ENCODE measurements at places on chromosomes 3 and 15.

- DNase-seq, result no peak
Observed at GRCh38 chr3:125261031-125261430, 48.5 kb upstream of the SLC12A8 start.

- no peak for DNase-seq
Observed at GRCh38 chr3:123025642-123026521, 1.7 kb downstream of the SEMA5B start.

DNA sequence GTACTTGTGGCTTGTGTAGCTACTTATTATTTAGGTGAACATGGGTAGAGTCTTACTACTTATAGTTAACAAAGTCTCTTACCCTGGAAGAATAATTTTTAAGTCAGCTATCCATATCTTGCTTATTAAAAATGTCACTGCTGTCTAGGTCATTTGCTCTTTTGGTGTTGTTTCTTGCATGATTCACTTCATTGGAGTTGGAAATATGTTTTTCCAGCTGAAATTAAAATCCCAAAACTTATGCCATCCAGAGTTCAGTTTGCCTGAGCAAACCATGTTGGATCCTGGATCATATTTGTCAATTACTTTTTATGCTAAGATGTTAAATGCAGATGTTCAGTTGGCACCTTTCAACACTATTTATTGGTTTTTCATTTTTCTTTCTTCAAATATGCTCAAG lies 421.0 kb upstream of the RBMS3 start:
- DNase-seq, result no peak

DNA sequence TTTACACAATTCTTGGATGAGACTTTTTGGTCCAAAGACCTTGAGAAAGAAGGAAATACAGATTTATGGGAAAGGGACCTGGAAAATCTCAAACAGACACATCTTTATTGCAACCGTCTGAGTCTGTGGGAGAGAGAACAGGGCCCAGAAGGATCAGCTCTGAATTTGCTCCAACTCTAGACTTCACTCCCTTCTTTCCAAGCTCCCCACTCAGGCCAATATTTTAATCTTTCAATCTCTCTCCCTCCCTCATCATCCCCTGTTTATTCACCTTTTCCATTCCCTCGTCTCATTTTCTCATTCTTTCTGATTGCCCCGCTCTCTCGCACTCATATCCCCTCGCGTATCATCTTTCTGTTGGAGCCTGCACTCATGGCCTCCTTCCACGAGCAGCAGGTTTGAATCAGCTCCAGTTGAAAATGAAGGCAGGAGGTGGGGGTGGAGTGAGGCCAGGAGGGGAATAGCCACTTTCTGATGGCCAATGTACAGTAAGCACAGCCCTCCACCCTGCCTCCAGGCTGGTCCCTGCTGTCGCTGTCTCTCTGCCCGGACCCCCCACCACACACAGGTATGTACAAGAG lies 63.6 kb upstream of the BOC start:
- DNase-seq, result no peak

DNA sequence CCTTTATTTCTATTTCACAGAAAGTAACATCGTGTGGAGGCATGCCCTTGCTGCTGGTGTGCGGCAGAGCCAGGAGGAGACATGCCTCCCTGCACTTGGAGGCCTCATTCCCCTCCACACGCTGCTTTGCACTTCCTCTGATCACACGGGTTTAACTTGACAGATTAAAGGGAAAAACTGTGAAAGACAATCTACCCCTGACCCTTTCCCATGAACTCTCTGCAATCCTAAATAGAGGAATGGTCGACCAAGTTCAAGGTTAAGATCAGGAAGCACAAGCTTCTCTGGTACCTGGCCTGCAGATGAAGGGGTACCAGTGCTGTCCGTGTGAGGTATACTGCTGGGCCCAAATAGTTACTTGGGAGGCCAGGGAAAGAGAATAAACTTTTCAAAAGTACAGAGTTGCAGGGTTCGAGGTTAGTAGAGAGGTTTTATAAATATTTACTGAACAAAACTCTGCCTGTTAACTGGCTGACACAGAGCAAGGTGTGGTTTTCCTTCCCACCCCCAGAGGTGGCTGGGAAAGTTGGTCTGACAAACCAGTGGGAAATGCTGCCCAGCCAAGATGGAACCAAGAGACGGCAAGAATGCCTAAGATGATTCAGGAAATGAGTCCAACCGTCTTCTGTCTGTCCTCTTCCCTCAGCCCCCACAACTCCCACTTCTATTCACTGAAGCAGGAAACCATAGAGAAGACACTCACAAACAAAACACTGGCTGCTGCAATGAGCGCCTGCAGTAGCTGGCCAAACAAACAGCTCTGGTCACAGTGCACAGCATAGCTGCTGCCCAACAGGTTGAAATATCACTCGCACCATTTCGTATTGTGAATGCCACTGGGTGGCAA lies 79.6 kb downstream of the IGF2BP2 start:
- DNase-seq, result no peak

- DNase-seq, result no peak
Observed at GRCh38 chr3:154898443-154898842, 181.7 kb upstream of the MME start.

GRCh38 chr15:43821505-43821904 lies 3.0 kb downstream of the MFAP1 start:
- no peak for DNase-seq

DNA sequence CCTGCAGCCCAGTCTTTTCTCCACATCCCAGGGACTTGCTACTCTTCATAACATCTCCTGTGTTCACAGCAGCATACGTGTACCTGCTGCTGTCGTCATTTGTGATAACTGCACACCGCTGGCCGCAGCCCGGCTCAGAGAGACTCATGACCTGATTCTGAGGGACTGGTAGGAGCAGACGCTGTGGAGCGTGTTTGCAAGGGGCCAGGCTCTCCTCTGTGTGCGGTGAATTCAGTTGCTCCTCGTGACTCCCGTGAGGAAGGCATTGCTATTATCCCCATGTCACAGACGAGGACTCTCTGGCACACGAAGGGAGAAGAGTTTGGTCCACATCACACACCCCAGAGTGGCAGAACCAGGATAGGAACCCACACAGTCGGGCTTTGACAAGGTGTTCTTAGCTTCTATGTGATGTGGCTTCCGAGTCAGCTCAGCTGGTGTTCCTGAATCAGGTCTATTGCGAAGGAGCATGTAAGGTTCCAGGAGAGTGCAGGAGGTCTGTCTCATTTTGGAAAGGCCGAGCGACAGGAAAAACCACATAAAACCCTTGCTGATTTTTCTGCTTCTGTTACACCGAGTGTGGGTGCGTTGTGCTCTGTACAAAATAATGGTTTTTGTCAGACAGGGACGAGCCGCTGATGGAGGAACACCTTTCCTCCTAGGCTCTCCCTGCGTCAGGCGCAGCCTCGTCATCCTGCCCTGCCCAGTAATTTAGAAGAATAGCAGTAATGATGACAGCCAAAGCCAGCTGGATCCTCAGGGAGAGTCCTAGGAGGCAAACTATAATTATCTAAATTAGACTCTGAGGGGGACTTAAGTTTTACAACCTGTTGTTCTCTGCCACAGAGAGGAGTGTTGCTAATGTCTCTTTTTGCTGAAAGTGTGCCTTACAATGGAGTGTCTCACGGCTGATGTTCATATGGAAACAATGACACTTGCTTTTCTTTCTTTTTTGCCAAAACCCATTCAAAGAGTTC lies 157.5 kb upstream of the RGMA start:
- no peak for DNase-seq

- DNase-seq, result no peak
Observed at GRCh38 chr15:77358545-77359240, 61.2 kb downstream of the PEAK1 start.

DNA sequence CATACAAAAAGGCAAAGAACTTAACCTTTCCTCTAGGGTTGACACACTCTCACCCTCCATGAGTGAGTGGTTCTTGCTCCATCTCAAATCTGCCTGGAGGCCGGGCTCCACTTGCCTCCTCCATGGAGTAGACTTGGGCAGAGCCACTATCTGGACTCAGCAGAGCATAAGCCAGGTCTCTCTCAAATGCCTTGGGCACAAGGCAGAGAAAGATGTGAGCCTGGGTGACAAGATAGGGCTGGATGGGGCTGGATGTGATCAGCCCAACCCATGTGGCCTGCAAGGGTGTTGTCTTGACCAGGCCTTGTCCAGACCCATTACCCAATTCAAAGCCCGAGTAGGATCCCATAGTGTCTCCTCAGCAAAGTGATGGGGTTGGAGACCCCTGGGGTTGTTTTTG lies 4.2 kb upstream of the RPL29 start:
- no peak for DNase-seq

DNA sequence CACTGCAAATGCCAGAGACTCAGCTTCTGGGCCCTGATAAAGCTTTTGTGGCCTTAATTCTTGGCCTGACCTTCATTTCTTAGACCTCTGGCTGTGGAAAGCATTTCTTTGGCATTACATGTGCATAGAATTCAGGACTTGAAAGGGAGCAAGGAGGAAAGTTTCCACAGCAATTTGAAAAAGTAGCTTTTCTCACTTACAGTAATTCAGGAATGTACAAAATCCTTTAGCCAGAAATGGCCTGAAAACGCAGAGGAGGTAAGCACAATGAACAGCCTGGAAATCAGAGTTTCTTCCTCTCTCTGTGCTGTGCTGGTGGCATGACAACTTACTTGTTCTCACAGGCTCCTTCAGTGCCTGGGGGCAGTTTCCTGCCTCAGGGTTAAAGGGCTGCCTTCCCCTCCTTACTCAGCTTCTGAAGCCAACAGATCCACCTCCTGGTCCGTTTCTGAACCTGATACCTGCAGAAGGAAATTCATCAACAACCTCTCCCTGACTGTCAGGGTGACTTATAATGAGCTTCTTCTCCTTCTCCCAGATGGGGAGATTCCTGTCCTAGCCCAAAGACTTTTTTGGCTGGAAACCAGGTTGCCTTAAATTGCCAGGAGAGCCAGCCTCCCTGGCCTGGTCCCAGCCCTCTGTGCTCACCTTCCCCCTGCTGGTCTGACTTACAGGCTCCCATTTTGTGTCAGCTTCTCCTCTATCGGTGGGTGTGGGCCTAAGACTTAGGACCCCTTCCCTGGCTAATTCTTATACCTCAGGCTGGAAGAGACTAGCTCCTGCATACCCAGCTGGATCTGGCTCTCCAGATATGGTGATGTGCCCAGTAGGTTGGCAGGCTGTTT lies 102.3 kb downstream of the MYRIP start:
- DNase-seq, result no peak

DNA sequence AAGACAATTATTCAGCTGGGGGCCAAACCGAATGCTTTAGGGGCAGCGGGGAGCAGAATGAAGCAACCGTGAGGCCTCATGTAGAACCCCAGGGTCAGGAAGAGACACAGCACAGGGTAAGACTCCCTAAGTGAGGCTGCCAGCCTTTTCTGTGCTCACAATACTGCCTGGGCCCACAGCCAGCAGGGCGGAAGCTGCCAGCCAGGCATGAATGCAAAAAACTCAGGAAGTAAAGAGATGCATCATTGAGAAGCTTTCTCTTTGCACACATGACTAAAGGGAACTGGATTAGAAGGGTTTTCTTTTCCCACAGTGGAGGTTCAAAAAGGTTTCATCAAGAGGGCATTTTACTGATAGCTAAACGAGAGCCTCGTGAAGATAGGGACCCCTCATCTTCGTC lies 33.3 kb downstream of the CA12 start:
- DNase-seq, result no peak

DNA sequence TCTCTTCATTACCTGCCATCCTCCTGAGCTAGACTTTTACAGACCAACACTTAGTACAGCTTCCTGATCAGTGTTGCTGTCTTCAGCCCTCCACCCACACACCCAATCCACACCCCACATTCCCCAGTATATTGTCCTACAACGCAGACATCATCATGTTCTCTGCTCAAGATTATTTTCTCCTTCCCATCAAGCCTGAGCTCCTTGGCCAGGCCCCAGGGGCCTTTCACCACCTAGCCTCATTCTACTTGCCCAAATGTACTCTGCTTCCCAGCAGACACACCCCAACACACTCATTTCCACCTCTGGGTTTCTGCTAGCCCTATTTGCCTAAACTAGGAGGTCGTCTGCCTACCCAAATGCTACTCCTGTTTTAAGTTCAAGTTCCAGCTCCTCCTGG lies 37.0 kb downstream of the DAPK2 start:
- DNase-seq, result no peak

GRCh38 chr3:106533788-106534160 lies 665.0 kb upstream of the CBLB start:
- no peak for DNase-seq

DNA sequence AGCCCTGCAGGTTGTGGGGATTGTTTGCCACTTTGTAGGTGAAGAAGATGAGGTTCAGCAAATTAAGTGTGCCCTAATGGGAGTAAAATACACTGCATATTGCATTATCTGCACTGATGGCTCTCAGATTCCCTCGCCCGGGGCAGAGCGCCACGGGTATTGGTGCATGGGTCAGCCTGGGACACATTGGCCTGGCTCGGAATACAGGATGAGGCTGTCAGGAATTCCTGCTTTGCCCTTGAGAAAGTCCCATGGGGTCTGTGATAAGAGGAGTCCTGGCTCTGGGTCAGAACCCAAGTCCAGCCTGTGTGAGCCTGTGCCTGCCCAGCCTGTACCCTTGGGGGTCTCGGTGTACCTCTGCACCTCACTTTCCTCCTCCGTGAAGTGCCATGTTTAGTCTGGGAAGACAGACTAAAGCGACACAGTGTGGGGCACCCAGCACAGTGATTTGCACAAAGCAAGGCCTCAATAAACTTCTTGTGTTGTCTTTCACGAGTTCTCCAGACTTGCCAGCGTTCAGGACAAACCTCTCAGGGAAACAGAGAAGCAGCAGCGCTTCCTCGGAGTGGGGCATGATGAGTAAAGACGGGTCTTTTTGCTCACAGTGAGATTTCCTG lies 107.6 kb downstream of the LRRK1 start:
- no peak for DNase-seq

- no peak for DNase-seq
Observed at GRCh38 chr3:28564211-28564610, 215.6 kb upstream of the AZI2 start.

DNA sequence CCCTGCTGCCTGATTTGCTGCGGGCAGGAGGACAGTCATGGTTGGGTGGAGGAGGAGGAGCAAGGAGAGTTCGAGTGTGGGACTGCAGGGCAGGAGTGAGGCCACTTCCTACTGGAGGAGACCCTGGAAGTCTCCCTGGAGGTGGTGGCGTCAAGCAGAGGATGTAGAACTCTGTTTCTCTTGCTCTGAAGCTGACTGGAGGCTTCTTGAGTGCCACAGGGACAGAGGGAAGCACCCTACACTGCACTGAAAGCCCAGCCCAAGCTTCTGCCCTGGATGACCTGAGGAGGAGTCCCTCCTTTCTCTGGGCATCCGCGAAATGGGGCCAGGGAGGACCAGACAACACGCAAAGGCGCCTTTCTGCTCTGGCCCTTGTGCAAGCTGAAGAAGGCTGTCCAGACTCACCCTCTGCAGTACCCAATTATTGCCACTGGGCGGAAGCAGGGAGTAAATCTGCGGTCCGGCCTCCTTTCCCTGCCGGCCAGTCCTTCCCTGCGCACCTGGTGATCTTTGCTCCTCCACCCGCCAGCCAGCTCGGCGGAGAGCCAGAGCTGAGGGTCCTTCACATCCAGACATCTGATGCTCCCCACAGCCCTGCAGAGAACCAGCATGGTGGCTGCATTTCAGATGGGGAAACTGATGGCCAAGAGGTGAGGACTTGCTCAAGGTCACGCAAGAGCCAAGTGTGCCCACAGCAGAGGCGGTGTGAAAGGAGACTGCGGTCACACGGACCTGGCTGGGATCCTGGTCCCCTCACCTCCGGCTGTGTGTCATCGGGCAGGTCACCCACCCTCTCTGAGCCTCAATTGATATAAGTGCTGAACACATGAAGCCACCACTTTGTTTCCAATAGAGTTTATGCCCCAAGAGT lies 207.1 kb downstream of the TBC1D2B start:
- no peak for DNase-seq

- no peak for DNase-seq
Observed at GRCh38 chr3:189340680-189341460, 169.1 kb downstream of the TPRG1 start.

Data from CD4-positive, alpha-beta T cell (primary cell).